Fibroblast of gingiva (primary cell): ENCODE measurements at places on chromosomes 11 and 22.

GRCh38 chr11:2793701-2794045 lies 91.9 kb downstream of the CDKN1C start:
- no peak for DNase-seq

- no peak for DNase-seq
Observed at GRCh38 chr22:44879301-44879680, 126.9 kb downstream of the ARHGAP8 start.

DNA sequence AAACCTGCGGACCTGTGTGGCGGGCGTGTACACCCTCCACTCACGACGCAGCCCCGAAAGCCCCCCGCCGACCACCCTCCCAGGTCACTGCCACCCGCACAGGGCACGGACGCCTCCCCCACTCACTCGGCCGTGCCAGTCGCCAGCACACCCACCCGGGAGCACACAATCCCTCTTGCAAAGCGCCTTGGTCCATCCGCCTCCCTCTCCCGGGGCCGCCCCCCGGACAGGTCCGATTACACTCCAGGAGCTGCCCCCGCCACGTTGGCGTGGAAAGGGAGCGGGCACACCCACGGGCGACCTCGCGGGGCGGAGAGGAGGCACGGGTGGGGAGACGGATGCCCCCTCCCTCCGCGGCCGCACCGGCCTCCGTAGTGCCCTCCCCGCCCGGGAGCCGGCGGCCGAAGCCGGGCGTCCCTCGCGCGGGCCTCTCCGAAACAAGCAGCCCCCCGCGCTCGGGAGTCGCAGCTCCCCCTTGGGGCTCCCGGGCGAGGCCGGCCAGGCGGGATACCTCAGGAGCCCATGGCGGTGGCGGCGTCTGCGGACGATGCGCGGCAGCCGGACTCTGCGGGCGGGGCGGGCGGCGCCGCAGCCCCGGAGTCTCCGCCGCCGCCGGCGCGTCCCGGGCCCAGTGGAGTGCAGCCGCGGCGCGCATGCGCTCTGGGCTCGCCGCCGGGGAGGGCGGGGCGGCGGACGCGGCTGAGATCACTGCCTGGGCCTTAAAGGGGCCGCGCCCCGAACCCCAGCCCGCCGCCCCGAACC lies at the start of gene TMEM184B:
Gene TMEM184B, minus strand, starts transcription at position 638 of the 762 bp plus-strand sequence. CDS start 25,049 bp downstream, outside the sequence.
- peak; percentile 62 for DNase-seq

DNA sequence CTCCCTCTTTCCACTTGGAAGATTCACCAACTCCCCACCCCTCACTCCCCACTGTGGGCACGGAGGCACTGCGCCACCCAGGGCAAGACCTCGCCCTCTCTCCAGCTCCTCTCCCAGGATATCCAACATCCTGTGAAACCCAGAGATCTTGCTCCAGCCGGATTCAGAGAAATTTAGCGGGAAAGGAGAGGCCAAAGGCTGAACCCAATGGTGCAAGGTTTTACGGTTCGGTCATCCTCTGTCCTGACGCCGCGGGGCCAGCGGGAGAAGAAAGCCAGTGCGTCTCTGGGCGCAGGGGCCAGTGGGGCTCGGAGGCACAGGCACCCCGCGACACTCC lies 397 bp upstream of the CD44 start:
- no peak for DNase-seq

DNA sequence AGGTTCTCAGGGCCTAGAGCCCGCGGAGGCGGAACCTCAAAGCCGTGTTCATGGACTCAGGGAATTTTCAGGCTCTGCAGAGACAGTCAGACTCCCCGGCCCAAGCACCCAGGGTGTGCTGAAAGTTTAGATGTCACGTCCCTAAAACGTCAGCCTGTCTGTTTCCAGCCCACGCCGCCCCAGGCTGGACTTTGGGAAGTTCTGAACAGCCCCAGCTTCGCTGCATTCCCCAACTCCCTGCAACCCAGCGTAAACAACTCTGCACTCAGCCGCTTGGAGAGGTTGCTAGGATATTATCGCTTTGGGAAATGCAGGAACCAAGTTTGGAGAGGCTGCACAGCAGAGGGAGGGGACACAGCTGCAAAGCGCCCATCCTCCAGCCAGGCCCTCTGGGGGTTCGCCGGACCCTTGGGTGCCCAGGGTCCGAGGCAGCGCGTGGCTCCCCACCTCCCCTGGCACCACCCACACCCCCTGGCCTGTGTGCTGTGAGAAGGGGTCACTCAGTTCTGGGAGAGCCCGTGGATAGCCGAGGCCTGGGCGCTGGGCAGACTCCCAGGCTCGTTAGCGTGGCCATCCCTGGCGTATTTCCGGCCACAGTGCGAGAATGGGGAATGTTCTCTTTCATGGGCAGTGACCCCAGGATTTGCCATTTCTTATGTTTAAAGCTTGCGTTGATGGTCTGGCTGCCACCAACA lies 120.5 kb upstream of the FGF3 start:
- no peak for DNase-seq
